ENCODE measurements at places on chromosomes 7 and 10. TPM values are rescaled to one million over a fixed set of nuclear protein-coding genes. Genes with fewer than 3 reads are reported as not detected.
A peak's percentile ranks its signal among the peaks of the same experiment; 100 is the strongest.

DNA sequence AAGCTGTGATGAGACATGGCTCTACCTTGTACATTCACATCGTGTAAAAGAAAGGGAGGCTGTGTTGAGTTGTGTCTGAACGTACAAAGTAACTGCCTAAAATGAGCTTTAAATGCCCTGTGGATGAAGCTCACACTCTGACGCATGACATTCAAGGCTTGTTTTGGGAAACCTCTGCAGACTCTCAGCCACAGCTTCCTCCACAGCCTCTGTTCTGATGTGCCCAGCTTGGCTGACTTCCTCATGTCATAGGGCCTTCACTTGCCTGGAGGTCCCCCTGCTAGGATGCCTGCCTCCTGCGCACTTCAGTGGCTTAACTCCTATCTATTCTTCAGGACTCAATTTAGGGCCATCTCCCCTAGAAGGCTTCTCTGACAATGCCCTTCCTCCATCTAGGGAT, 230.0 kb upstream of the HABP2 start:
- no peak for DNase-seq

DNA sequence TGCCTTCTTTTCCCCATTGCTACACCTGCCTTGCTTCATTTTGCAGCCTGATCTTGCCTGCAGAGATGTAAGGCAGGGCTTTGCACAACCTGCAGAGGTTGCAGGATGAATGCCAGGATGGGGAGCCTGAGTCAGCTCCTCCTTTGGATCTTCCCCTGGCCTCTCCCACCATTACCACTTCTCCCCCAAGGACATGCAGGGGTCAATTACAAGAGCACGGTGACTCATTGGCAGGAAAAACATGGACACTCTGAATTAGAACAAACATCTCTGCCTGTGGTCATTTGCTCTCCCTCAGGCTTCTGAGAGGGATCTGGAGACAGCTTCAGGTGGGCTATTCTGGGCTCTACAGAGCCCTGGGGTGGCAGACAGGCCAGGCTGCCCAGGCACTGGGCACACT, 89.2 kb downstream of the HERPUD2 start:
- no peak for DNase-seq

Gene NPSR1
- not detected for total RNA-seq

Gene FAM200A
- 6.3 TPM for total RNA-seq

DNA sequence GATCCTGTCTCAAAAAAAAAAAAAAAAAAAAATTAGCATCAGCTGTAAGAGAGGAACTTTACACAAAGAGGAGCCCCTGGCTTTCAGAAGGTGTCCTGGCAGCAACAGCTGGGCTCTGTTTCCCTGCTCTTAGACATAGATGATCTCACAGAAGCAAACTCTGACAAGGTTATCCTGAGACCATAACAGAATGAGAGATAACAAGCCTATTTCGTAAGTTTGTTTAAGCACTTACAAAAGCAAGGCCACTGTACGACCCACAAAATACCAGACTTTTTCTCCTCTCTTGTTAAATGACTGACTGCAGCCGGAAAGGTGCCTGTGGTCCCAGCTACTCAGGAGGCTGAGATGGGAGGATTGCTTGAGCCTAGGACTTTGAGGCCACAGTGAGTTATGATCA, 33.3 kb upstream of the OTUD1 start:
- DNase-seq = peak; percentile 70

DNA sequence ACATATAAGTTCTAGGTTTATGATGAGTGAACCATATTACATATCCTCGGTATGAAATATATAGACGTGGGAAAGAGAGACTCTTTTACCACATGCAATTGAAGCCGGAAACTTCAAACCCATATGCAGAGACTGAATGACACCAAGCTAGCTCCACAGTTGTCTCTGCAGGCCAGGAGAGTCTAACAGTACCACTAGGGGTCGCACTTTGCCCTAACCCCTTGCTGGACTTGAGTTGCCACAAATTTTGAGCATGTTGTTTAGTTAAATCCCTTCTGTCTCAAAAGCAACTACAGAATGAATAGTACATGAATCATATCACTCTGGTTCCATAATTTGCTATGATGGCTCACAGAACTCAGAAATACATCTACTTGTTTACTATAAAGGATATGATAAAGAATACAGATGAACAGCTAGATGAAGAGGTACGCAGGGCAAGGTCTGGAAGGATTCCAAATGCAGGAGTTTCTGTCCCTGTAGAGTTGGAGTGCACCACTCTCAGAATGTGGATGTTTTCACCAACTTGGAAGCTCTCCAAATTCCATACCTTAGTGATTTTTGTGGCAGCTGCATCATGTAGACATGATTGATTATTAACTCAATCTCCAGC, 112.4 kb upstream of the YAE1 start:
- DNase-seq = peak; percentile 61

Gene PTF1A
- not detected for total RNA-seq

DNA sequence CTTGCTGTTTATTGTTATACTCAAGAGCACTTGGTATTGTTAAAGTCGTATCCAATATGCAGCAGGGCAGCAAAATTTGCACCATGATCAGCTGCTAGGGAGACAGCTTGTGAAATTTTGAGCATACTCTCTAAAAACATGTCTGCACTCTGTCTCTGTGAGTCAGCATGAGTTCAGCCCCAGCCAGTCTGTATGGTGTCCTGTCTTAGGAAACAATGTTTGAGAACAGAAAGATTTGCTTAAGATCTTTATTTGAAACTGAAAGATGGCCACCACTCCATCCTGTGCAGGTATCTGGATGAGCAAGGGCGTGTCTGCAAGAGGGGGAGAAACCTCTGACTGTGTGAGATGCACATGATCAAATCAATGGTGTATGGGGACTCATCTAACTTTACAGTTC, 97.1 kb downstream of the GNAI1 start:
- DNase-seq = no peak

DNA sequence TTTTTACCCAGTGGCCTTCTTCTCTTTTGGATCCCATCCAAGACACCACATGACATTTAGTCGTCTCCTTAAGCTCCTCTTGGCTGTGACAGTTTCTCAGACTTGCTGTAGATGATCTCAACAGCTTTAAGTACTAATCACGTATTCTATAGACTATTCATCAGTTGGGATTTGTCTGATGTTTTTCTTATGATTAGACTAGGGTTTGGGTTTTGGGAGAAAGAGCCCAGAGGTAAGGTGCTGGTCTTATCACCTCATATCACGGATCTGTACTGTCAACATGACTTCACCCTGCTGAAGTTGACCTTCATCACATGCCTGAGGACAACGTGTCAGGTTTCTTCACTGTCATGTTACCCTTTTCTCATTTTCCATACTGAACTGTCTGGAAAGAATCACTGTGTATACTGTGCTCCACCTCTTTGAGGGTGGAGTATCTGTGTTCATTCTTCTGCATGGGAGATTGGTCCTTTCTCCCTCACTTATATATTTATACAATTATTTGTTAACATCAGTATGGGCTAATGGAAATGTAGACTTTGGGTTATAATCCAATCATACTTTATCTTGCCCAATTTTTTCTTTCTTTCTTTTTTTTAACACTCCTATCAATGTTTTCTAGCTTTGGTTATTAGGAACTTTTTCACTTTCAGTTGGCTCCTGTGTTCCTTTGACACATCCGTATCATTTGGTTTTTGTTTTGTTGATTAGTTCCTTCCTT, 6.4 kb upstream of the HKDC1 start:
- peak; percentile 28 for DNase-seq

Data from hepatocyte (in vitro differentiated cells).